Right lung (tissue), 10 donors: ENCODE measurements at places on chromosomes 13 and 19. TPM values are rescaled to one million over a fixed set of nuclear protein-coding genes. Genes with fewer than 3 reads are reported as not detected.

DNA sequence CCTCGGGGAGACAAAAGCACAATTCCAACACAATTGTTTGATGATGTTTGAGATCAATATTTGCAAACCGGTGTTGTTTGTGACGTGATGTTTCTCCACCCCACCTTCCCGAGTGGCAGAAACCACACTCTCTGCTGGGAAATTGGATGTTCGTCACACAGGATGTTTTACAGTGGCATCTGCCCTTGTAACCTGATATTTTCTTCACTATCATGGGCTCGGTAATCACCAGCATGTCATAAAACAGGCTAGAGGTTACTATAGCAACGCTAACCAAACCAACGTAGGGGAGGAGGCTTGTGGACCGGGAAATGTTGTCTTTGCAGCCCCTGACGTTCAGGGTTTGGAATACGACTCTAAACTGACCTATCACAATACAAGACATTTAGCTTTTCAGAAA is 454.5 kb downstream of the IRS2 start:
- no peak for DNase-seq

GRCh38 chr13:69999875-70000274 is 107.8 kb upstream of the ATXN8OS start:
- DNase-seq, result no peak

- DNase-seq, result no peak
Observed at GRCh38 chr19:39915101-39915847, 19.2 kb downstream of the FCGBP start.

DNA sequence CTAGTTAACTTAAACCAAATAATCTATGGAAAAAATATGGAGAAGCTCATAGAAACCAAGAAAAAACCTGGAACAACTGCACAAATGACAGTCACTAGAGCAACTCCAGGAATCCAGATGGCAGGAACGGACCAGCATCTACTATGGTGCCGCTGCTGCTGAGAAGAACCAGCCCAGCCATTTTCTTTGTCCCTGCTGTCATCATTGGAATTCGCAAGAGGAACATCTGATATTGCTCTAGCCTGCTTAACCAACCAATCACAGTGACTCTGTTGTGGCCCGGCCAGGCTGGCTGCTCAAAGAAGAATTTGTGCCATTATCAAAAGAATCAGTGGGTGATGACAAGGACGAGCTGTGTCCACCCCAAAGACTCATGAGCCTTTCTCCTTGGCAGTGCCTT is 33.1 kb upstream of the CEBPA start:
- no peak for DNase-seq

STOML3 gene
- polyA plus RNA-seq, result 3.3 TPM

GRCh38 chr19:1019980-1020867 is 699 bp downstream of the TMEM259 start:
- no peak for DNase-seq

DNA sequence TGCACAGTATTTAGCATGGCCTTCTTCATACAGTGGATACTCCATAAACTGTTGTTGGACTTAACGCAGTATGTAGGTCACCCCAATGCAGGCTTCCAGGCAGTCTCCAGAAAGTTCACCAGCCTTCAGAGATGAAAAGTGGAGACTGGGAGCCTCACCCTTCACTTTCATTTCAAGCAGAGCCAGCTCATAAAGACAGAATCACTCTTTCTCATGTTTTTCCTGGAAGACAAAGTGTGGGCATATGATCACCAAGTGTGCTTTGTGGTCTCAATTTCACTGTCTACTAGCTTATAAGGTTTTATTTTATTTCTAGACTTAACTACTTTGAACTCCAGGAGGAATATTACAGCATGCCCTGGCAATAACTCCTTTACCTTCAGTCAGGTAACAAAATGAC is 26.3 kb upstream of the TNFSF11 start:
- DNase-seq, result no peak

ZNF211 gene
- 39.1 TPM for polyA plus RNA-seq

GRCh38 chr13:35832551-35832950 is 298.6 kb downstream of the DCLK1 start:
- no peak for DNase-seq

GRCh38 chr13:25846222-25846984 is 205.4 kb downstream of the SHISA2 start:
- no peak for DNase-seq

ZNF99 gene
- polyA plus RNA-seq, result 0.31 TPM

KLF1 gene
- polyA plus RNA-seq, result 0.64 TPM

ZNF541 gene
- polyA plus RNA-seq, result 0.18 TPM

DNA sequence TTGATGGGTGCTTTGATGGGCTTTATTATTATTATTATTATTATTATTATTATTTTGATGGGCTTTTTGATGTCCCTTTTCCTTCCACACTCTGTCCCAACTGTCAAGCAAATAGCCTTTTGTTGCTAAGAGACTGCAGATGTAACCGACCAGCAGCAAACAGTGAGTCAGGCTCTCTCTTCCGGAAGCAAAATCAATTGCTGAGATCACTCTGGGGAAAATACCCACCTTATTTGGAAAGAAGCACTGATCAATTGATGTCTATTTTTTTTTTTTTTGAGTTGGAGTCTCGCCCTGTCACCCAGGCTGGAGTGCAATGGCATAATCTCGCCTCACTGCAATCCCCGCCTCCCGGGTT is 2.9 kb downstream of the LDLR start:
- DNase-seq, result no peak

ZNF77 gene
- 9.1 TPM for polyA plus RNA-seq

- DNase-seq, result no peak
Observed at GRCh38 chr13:95156208-95156607, 145.0 kb downstream of the ABCC4 start.

DNA sequence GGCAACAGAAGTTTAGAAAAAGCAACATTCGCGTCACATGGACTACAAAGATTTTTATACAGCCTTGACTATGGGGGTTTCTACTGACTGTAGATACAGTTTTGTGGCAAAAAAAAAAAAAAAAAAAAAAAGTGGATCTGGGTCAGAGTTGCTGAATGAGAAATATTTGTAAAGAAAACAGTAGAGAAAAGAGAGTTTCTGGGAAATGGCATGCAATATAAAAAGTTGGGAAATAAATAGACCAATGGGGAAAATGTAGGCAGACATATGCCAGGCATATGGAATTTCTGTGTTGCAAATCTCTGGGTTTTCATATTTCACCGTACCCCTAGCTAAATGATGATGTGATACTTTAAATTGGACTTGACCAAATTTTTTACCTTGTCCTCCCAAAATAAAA is 315.3 kb downstream of the EFNB2 start:
- DNase-seq, result no peak

GYS1 gene
- 40.4 TPM for polyA plus RNA-seq

CBY2 gene
- not detected for polyA plus RNA-seq

DNA sequence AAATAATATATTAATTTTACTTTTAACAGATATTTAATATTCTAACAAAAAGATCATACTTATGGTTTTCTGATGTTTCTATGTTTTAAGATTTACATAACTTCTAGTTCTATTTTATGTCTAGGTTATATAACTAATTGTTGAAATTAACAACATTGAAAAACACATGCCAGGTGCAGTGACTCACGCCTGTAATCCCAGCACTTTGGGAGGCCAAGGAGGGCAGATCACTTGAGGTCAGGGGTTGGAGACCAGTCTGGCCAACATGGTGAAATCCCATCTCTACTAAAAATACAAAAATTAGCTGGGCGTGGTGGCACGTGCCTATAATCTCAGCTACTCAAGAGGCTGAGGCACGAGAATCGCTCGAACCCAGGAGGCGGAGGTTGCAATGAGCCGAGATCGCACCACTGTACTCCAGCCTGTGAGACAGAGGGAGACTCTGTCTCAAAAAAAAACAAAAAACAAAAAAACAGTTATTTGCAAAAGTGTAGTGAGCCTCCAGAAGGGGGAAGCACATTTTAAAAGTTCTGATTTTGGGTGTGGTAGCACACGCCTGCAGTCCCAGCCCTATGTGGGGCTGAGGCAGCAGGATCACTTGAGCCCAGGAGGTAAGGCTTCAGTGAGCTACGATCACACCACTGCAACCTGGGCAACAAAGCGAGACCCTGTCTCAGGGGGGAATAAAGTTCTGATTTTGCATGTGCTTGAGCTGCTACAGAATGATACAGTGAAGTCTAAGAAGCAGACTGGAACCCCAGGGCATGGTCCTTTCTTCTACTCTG is 18.7 kb downstream of the MIPEP start:
- no peak for DNase-seq

- DNase-seq, result no peak
Observed at GRCh38 chr19:51547397-51548212, 16.1 kb upstream of the SIGLEC6 start.

DNA sequence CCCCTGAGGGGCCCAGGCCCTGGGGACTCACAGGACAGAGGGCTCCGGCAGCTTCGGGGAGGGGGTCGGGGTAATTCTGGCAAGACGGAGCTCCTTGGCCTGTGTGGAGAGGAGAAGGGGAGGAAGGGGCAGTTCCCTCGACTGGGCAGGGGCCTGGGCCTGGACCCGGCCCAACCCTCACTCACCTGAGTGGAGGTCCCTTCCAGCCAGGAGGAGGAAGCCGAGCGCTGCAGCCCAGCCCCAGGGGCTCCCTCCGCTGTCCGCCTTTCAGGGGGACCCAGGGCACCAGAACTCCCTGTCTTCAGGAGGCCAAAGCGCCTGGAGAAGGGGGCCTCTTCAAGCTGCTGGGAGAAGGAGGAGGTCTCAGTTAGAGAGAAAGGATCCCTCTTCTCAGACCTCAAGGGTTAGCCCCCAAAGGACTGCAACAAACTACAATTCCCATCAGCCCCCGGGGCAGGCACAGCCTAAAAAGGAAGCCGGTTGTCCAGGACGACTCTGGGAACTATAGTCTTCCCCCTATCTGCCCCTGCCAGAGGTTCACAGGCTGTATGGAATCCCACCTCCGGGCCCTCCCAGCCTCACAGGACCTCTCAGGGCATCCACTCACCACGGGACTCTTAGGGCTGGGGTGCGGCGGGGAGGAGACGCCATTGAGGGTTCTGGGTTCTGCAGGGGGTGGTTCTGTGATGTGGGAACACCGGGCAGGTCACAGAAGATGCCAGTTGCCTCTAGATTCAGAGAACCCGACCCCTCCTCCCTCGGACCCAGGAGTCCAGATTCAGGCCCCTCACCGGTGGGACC is 19.8 kb downstream of the EPS8L1 start:
- DNase-seq, result no peak

DNA sequence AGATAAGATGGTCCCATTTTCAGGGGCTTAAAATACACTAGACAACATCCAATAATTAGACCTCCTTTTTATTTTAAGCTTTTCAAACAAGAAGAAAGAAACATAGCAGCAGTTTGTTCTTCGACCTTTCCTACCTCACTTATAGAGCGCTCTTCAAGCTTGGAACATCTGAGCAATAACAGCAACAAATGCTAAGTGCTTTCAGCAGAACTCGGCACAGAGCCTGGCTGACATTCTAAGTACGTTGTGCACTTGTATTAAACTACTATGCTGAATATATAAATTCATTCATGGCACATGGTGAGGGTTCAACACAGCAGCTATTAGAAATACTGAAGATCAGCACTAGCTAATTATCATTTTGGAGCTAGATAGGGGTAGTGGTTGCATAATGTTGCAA is 256.1 kb upstream of the MAB21L1 start:
- DNase-seq, result no peak

GFY gene
- not detected for polyA plus RNA-seq
